Amniotic stem cell (primary cell): ENCODE measurements at places on chromosomes 12 and 14.

GRCh38 chr12:73947326-73948026 lies 590.2 kb upstream of the ATXN7L3B start:
- DNase-seq: no peak

- DNase-seq: no peak
Observed at GRCh38 chr12:76990716-76991115, 74.7 kb downstream of the E2F7 start.

DNA sequence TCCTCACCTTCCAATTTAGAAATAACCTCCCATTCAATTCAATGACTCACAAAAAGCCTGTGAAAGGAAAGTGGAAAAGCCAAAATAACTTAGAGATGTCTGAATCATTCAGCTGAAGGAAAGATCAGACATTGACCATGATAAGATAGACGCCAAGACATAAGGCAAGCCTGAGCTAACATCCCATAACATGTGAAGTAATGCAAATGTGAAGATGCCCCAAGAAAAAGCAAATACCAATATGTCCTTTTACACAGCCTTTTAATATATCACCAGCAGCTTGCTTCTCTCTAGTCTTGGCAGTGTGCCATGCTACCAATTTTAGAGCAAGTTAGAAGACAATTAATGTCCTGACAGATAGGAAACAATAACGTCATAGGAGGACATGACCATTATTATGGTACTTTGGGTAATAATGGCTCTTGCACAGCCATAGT lies 2.4 kb upstream of the NUMB start:
- no peak for DNase-seq

DNA sequence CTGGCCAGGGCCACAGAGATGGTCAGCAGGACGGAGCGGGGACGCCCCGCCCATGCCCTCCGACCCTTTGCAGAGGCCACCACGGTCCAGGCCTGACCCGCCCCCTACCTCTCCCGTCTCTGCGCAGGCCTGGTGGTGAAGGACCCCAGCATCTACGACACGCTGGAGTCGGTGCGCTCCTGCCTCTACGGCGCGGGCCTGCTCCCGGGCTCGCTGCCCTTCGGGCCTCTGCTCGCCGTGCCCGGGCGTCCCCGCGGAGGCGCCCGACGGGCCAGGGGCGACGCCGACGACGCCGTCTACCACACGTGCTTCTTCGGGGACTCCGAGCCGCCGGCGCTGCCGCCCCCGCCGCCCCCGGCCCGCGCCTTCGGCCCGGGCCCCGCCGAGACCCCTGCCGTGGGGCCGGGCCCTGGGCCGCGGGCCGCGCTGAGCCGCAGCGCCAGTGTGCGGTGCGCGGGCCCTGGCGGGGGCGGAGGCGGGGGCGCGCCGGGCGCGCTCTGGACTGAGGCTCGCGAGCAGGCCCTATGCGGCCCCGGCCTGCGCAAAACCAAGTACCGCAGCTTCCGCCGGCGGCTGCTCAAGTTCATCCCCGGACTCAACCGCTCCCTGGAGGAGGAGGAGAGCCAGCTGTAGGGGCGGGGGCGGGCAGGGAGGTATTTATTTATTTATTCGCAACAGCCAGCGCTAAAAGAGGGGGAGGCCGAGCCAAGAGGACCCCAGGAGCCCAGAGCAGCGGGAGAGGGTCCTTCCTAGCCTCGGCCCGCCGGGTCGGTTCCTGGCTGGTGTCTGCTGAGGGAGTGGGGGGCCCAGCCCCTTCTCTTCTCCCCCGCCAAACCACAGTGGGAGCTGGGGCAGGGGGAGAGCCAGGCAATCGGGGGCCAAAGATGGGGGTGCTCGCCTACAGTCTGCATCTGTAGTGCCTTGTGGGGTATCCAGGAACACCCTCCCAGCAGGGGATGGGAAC lies 8.1 kb downstream of the TAMALIN start:
- DNase-seq: no peak

- DNase-seq: no peak
Observed at GRCh38 chr12:45944771-45945170, 45.6 kb downstream of the SCAF11 start.

GRCh38 chr14:89242652-89243279 lies 174.3 kb downstream of the FOXN3 start:
- DNase-seq: no peak

GRCh38 chr12:65155784-65156183 lies 13.6 kb upstream of the LEMD3 start:
- DNase-seq: no peak

DNA sequence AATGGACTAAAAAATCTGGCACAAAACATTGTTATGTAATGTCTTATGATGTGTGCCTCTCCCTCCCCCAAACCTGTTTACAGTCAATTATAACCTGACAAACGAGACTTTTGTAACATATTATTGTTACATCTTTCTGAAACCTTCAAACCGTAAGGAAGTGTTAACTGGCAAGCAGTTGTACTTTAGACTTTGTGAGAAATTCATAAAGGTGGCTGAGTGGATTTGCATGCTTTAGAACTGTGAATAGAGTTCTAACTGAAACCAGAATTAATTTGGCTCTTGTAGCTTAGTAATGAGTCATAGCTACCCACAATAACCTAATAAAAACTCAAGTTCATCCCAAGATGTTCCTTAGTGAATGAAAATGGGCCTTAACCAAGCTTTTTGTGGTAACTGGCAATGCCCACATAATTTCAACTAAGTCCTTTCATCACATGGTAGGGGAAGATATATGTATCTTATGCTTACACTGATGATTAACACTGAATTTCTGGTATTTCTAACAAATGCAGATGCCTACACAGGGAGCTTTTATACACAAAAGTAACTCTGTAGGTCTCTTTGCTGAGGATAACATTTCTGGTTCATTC lies 29.7 kb downstream of the RAD9B start:
- no peak for DNase-seq

DNA sequence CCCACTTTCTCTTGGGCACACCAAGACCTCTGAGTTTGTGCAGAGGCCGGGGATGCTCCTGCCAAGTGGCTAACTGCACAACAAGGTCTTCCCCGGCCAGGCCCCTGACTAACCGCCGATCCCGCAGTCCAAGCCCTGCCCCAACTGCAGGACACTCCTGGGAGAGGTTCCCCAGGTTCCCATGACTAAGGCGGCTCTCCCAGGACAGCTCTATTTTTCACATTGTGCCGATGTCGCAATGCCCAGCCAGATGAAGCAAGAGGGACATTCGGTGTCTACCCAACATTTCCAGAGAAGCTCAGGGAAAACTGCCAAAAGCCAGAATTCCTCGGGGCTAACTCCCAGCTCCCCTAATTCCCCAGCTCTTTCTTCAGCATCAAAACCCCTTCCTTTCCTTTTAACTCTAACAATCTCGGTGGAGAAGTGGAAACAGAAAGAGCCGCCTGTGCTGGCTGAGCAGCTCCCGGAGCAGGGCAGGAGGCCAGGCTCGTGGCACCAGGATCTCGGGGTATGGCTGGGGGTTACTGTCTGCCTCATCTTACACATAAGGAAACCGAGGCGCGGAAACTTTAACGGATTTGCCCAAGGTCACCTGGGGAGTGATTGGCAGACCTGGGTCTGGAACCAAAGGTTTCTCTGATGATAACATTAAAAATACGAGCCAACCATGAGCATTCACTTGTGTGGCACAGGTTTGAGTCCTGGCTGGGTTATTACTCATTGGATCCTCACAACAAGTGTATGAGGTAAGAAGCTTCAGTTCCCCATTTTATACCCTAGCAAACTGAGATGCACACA lies 318.2 kb downstream of the BCL11B start:
- no peak for DNase-seq

DNA sequence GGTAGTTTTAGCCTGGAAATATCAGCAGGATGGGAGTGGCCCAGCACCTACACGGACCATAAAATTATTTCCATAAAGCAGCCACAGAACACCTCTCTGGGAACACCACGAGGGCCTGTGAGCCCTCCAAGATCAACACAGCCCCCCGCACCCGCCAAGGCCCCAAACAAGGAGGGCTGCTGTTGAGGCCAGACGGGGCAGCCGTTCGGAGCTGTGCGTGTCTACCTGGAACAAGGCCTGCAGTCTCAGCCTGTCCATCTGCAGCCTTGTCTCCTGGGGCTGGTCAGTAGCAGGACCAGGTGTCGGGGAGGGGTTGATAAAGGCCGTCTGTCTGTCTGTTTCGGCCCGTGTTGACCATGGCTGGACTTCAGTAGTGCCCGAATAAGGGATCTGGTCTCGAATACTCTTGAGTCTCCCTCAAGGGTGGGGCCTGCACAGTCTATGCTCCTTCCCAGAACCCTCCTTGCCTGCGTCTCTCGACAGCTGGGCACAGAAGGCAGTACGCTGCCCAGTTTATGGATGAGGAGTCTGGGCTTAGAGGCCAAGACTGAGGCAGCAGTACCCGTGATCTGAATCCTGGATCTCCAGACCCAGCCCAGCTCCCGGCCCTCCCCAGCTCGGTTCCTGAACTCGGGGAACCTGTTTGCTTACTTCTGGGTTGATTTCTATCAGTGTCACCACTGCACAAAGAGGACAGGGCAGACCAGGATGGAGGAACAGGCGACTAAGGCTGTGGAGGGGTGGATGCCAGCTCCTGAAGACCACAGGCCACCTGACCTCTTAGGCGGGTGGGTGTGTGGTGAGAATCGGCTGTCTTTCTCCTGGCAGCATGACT lies 23.1 kb upstream of the DLK1 start:
- no peak for DNase-seq

- DNase-seq: no peak
Observed at GRCh38 chr12:68158432-68158831, 1.1 kb downstream of the IFNG start.

GRCh38 chr12:79978692-79979091 lies 43.8 kb upstream of the PPP1R12A start:
- no peak for DNase-seq

DNA sequence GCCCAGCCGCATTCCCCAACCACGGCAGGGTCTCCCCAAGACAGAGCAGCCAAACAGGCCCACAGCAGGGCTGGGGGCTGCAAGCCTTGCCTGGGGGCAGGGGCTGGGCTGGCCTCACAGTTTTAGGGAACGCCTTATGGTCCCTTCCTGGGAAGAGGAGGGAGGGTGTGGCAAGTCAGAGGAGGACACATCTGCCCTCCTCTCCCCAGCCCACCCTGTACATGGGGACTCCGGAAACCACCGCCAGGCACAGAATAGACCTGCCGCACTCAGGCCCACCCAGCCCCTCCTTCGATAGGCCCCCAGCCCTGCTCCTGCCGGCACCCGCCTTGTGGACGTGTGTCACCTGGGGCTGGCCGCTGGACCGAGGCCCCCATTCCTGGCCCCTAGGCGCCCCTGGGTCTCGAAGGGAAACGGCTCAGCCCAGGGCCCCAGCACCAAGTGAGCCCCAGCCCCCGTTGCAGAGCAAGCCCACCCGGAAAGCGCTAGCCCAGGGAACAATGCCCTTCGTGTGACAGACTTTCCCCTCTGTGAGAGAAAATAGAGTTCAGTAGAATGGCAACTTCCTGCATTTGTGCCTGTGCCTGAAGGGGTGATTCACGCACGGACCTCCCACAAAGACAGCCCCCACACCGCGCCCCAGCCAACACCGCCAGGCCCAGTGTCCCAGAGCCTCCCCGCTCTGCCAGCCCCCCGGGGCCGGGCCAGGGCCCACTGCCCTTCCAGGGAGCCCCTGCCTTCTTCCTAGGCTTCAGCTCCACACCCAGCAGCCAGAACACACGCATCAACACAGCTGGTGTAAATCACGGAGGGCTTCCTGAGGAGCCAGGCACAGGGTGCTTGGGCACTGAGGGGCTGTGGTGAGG lies 12.0 kb upstream of the NUDT14 start:
- DNase-seq: no peak

DNA sequence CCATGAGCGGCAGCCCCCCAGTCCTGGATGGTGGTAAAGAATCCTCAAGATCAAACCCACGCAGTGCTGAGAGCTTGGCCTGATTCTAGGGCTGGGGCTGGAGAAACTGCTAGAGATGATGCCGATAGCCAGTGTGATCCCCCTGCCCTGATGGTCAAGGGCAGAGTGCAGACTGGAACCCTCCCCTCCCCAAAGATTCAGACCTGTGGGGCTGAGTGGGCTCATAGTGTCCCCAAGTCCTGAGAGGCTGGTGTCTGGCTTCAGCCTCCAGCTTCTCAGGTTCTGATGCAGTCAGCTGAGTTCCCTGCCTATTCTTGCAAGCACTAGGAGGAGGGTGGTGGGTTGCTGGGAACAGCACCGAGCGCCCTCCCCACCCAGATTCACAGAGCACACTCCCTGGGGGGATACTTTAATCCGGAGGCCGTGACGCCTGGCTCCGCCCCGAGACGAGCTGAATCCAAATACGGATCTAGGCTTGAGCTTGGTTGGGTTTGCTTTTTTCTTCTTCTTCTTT lies 11.9 kb downstream of the RHOF start:
- DNase-seq: no peak

DNA sequence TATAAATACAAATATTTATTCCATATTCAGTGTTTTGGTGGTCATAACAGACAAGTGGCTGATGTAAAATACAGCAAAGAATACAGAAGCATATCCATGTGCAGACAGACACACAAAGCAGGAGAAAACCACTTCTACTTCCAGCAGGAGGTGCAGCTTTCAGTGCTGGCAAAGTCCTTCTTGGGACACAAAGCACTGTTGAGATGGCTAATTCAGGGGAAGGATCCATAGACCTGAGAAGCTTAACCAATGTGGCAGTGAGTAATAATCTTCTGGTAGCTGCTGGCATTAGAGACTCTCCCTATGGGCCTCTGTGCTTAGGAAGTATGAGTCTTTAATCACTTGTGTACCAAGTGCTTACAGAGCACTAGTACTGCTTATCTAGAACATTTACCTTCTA lies 26.8 kb downstream of the AMN1 start:
- no peak for DNase-seq

DNA sequence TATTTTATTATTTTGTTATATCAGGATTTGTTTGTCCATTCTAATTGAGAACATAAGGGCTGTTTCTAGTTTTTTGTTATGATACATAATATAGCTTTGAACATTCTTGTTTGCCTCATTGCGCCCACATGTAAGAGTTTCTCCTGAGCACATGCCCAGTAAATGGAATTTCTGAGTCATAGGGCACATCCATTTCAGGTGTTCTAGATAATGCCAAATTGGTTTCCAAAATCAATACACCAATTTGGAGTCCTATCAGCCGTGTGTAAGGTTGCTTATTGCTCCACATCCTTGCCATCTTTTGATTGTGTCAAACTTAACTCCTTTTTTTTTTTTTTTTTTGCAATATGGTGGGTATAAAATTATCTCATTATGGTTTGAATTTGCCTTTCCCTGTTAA lies 97.9 kb upstream of the RESF1 start:
- DNase-seq: no peak

GRCh38 chr12:22325218-22325617 lies 9.3 kb downstream of the ST8SIA1 start:
- DNase-seq: no peak

GRCh38 chr12:12582895-12583303 lies 20.2 kb upstream of the DUSP16 start:
- DNase-seq: no peak
